ENCODE measurements at places on chromosomes 2 and 18.

DNA sequence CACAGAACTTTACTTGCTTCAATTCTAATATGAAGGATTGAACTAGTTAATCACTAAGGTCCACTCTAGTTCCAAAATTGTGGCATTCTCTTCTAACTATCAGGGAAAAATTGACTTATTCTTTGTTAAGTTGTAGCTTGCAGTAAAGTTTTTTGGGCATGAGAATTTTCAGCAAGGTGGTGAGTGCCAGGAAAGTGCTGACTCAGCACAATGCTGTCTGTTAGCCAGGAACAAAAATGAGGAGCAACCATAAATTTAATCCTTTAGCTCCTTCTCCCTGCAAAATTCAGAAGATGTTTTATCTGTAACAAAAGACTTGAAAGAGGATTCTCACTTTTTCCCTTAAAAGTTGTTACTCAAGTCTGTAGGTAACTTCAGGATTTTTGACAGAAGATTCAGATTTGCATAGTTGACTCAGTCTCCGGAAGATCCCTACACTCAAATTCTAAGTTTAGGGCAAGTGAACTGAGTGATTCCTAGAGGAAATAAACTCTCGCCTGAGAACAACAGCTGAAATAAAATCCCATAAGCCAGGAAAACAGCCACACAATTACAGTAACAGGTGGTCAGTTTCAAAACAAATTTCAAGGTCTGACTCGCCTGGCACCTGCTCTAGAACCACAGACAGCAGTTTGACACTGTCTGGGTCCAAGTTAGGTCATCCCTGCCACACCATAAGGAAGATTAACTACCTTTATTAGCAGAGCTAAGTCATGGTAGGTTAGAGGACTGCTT, 20.2 kb upstream of the DARS1 start:
- no peak for DNase-seq

GRCh38 chr2:1032030-1032429, 81.4 kb downstream of the SNTG2 start:
- no peak for DNase-seq

DNA sequence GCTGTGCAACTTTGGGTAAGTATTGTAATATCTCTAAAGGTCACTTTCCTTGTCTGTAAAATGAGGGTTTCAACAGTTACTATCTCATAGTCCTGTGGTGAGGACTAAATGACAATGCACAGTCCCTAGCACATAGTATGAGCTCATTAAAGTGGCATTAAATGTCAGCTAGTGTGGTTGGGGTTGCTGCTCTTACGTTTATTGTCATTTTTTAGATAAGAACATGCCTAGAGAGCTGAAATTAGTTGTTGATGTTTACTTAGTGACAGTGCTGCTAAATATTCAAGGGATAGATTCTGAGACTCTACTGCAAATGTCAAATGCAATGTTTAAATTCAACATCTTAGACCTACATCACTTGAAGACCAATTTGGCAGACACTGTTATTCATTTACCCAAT, 356.1 kb upstream of the ETAA1 start:
- no peak for DNase-seq

DNA sequence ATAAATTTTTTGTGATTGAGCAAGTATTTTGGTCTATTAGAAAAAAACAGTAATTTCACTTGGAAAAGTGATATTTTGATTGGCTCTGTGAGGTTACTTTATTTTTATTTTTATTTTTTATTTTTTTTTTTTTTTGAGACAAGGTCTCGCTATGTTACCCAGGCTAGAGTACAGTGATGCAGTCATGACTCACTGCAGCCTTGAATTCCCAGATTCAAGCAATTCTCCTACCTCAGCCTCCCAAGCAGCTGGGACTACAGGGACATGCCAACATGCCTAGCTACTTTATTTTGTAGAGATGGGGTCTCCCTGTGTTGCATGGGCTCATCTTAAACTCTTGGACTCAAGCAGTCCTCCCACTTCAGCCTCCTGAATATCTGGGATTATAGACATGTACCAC, 60.9 kb upstream of the MGAT5 start:
- DNase-seq, result no peak

- no peak for DNase-seq
Measured at GRCh38 chr2:75949385-75950030, 238.8 kb upstream of the GCFC2 start.

GRCh38 chr2:230885463-230886130, 20.9 kb downstream of the ITM2C start:
- DNase-seq, result no peak

- no peak for DNase-seq
Measured at GRCh38 chr2:179235463-179236108, 29.0 kb downstream of the SESTD1 start.

- no peak for DNase-seq
Measured at GRCh38 chr2:100135415-100135814, 7.0 kb downstream of the AFF3 start.

DNA sequence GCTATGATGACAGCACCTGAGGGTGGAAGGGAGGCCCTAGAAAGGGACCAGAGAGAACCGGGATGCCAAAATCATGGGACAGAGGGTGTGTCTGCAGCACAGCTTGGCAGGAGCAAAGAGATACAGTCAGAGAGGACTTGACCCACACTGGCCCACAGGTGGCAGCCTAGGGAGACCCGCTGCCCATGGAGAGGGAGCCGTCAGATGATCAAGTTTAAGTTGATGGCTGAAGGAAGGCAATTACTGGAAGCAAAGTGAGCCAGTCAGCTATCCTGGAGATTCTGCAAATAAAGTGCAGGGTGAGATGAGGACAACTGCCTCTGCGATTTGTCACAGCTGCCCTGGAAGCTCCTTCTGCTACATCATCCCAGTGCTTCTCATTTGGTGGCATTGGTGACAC, 74.0 kb downstream of the CMPK2 start:
- no peak for DNase-seq

DNA sequence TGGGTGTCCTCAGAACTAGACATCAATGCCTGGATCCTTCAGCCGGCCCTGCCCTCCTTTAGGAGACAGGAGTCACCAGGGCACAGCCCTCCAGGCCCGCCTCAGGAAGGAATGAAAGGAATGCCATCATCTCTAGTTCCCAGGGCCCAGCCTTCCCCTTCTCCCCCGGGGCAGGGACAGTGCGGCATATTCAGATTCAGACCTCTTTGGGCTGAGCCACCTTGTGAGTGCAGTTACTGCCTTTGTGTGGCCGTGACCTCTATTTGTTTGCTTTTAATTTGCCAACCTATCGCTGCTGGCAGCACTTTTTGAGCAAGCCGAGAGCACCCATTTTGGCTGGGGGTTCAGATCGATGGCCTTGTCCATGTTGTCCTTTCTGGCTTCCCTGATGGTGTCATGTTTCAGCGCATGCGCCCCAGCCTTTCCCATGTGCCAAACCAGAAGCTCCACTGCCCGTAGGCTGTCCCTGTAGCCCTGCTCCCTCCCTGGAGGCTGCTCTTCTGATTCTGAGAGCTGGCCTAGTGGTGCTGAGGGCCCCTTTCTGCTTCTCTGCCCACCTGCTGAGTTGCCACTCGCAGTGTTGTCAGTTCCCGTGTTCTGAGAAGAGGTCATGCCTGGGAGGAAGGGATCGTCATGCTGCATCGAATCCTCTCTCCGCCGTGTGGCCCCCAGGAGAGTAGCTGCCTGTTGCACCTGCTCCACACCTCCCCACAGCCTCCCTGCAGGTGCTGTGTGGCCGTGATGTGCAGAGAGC, 10.9 kb downstream of the ANKRD23 start:
- no peak for DNase-seq

- no peak for DNase-seq
Measured at GRCh38 chr2:84796798-84797197, 84.1 kb downstream of the TRABD2A start.

DNA sequence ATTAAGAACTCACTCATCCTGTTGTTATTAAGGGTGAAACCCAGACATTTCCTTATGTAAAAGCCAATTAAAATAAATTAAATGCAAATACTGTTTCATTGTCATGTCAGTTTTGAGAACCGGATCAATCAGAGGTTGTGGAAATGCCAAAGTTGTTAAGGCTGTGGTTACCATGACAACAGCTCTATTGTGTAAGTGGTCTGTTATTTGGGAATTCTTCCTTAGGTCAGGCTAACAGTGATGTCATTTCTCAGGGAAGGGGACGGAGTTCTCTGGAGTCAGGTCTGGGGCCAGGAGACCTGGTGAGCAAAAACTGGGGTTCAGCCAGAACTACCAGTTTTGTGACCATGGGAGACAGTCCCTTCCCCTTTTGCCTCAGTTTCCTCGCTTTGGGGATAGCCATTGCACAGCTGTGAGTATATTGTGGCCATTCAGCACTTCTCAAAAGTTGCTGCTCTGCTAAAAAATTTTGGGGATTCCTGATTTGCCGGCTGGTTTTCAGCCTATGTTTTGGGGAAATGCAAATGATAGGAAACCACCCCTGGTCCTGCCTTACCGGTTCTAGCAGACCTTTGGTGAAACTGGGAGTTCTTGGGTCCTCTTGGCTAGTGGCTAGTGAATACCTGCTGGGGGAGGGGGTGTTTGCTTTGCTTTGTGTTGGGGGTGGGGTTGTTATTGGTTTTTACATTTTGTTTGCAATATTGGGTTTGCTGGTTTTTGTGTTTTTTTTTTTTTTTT, 21.6 kb downstream of the HPCAL1 start:
- DNase-seq, result no peak

DNA sequence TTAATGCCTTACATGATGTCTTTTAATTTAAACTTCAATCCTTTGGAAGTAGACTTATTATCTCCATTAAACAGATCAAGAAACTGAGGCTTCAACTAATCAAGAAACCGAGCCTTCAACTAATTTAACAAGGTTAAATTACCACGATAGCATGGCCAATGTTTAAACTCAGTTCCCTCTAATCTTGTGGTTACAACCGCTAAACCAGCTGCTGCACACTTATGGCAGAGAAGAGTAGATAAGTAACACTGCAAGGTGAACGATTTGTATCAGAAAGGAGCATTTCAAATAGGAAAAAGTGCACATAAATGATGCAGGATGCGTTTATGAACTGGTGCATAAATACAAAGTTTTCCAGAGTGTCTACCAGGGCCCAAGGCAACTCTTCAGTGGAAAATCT, 144.6 kb upstream of the CAVIN2 start:
- no peak for DNase-seq

DNA sequence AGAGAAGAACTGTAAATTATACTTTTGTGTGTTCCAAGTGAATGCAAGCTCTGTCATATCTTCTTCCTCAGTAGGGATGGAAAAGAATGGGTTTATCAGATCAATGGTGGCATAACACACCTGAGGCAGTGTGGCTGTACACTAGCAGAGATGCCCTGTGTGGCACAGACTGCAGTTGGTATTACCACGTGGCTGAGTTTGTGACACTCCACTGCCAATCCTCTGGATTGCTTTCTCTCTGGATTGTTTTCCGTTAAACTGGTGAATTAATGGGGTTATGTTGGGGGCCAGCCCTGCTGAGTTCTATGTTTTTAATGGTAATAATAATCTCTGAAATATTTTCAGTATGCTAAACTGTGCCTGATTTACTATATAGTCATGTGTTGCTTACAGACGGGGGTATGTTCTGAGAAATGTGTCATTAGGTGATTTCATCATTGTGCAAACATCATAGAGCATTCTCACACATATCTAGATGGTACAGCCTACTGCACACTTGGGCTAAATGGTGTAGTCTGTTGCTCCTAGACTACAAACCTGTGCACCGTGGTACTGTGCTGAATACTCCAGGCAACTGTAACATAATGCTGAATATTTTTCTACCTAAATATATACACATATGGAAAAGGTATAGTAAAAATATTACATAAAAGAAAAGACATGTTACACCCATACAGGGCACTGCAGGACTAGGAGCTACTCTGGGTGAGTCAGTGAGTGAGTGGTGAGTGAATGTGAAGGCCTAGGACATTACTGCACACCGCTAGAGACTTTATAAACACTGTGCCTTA, 84.7 kb upstream of the ST6GAL2 start:
- no peak for DNase-seq

GRCh38 chr2:216071111-216071851, 10.3 kb downstream of the PECR start:
- DNase-seq, result no peak

DNA sequence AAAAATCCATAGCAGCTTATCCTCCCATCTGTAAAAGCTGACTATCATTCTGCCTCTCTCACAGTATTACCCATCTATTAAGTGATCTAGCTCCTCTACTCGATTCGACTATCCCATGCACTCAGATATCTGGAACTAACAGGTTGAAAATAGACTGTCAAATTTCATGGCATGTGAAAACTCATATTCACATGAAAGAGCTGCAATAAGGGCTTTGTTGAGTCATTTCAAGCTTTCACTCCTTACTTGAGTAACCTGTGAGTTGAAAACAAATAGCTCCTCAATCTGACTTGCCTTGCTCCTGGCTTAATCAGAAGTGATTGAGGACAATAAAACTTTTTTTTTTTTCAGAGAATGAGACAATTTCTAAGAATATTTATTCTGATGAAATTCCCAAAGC, 192.4 kb upstream of the ERBB4 start:
- DNase-seq, result no peak

DNA sequence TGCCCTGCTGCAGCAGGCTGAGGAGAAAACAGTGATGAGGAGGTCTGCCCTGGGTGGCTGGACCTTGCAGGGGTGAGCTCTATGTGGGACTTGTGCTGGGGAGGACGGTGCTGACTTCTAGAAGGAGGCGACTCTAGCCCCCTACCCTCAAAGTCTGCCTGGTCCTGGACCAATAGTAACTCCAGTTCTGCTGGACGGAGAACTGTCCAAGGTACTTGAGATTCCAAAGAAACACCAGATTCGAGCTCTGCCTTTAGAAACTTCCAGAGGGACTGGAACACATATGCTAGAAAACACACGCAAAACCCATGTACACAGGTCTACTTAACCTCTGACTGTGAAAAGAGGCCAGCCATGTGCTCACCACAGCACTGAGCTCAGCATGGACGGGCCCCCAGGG, 260.6 kb downstream of the TWIST2 start:
- no peak for DNase-seq

- DNase-seq, result no peak
Measured at GRCh38 chr2:179104736-179105135, 54.8 kb upstream of the CCDC141 start.

DNA sequence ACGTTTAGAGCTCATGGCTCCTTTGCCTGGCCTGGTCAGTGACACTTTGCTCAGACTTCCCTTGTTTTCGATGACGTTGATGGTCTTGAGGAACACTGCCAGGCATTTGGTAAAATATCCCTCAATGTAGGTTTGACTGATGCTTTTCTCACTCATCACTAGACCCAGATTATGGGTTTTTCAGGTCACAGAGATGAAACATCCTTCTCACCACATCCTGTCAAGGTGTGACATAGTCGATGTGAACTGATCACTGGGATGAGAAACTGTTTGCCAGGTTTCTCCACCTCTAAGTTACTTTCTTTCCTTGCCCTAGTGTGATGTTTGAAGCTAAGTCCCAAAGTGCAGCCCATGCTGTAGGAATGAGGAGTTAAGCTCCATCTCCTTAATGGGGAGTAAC, 81.5 kb downstream of the AFF3 start:
- DNase-seq, result no peak

All from activated CD8-positive, alpha-beta memory T cell treated with anti-CD3 and anti-CD28 coated beads for 1 hour (primary cell).